ENCODE measurements at places on chromosomes 12 and 14. TPM values are rescaled to one million over a fixed set of nuclear protein-coding genes. Genes with fewer than 3 reads are reported as not detected.

- peak; percentile 72 for DNase-seq
- peaks cover 40% of the 10 kb centered on the region for H3K4me1 ChIP-seq
- H3K4me3 ChIP-seq, result peak overlapping the region; percentile 89
Observed at GRCh38 chr14:99273766-99274345, 1.9 kb upstream of the BCL11B start.

Gene KRT80
- total RNA-seq, result not detected

GRCh38 chr14:37251775-37252174 is 54.0 kb downstream of the MIPOL1 start:
- H3K4me3 ChIP-seq, result no peak overlapping the region
- H3K27me3 ChIP-seq, result peaks cover 8% of the 10 kb centered on the region
- DNase-seq, result no peak
- no peak overlapping the region for H3K27ac ChIP-seq
- no peaks in the 10 kb centered on the region for H3K36me3 ChIP-seq
- H3K4me1 ChIP-seq, result no peaks in the 10 kb centered on the region

Gene DENR
- total RNA-seq, result 86.4 TPM

DNA sequence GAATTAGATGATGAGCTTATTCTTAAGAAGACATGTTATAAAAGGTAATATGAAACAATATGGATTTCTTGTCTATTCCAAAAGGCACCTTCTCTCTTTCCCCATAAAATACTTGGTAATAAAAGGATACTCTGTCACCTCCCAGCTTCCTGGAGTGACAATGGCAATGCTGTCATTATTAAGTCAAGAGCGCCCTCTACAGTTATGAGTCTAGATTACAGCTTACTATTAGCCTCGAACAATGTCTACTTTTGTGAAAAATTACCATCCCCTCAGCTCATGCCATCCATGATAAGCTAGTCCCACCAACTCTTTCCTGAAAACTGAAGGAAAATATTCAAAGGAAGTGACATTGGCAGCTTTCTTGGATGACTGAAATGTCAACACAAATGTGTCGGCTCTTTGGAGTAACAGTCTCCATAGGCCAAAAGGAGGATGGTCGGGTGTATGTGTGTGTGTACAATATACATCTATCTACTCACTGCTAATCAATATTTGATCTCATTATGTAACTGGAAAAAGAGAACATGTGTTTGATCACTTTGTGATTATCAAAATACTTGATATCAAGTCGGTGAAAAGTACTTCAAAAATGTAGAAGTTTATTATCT is 48.7 kb upstream of the CDKN3 start:
- no peaks in the 10 kb centered on the region for H3K4me1 ChIP-seq
- no peak overlapping the region for H3K4me3 ChIP-seq
- H3K36me3 ChIP-seq, result no peaks in the 10 kb centered on the region
- no peak overlapping the region for H3K27ac ChIP-seq
- H3K27me3 ChIP-seq, result no peaks in the 10 kb centered on the region

DNA sequence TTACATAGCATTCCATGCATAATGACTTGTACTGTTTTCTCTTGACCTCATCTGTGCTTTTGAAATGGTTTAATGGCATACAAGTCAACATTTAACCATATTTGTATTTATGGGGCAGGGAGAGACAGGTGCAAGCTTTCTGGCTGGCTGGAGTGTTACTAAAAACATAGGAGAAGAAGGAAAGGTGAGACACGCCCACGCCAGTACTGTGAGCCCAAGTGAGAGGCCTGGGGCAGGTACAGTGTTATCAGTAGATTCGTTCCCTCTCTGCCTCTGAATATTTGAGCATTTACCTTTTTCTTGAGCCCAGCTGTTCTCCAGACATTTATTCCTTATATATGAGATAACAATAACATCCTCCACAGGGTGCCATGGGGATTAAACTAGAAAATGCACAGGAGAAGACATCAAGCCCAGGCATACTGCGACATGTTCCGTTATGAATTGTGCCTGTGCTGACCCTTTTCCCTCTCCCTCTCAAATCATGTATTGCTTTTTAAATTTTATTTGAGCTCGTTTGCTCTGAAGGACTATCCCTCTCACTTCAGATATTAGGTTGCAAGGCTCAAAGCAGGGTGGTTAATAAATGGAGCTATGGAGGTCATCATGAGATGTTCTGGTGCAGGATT is 34.6 kb upstream of the TUBA1C start:
- no peaks in the 10 kb centered on the region for H3K27me3 ChIP-seq
- H3K4me1 ChIP-seq, result peaks cover 4% of the 10 kb centered on the region

DNA sequence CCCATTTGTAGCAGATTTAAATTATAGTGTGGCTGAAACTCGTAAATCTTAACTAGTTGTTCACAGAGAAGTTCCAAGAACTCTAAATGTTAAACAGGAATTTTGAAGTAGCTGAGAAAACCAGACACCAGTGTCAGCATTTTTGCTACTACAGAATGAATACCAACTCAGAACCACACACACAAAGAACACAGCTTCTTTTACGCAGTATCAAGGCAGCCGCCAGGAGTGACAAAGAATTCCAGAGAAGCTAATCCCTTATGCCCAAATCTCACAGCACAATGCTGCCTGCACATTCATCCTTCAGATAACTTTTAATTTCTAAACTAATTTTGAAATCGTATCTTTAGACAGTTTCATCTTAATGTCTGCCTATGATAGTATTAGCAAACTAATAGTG is 37.4 kb downstream of the SLC6A15 start:
- H3K27me3 ChIP-seq, result peaks cover 4% of the 10 kb centered on the region
- no peak overlapping the region for H3K4me3 ChIP-seq
- H3K36me3 ChIP-seq, result no peaks in the 10 kb centered on the region
- DNase-seq, result no peak
- no peak overlapping the region for H3K27ac ChIP-seq

DNA sequence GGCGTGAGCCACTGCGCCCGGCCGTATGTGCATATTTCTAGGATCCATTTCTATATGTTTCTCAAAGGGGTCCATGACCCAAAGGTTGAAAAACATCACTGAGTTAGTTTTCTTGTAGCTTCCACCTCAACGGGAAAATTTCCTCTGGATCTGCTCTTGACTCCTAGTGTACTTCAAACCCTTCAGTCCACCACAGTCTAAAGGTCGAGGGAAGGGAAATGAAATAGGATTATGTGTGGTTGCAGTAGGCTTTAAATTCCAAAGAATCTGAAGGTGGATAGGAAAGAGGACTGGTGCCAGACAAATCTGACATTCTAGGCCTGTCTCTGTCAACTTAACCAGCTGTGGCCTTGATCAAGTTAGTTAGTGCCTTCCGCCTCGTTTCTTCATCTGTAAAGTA is 1.7 kb upstream of the SUOX start:
- H3K4me1 ChIP-seq, result peaks cover 25% of the 10 kb centered on the region
- DNase-seq, result no peak
- H3K36me3 ChIP-seq, result peaks cover 8% of the 10 kb centered on the region
- H3K4me3 ChIP-seq, result no peak overlapping the region
- H3K27me3 ChIP-seq, result peaks cover 20% of the 10 kb centered on the region

DNA sequence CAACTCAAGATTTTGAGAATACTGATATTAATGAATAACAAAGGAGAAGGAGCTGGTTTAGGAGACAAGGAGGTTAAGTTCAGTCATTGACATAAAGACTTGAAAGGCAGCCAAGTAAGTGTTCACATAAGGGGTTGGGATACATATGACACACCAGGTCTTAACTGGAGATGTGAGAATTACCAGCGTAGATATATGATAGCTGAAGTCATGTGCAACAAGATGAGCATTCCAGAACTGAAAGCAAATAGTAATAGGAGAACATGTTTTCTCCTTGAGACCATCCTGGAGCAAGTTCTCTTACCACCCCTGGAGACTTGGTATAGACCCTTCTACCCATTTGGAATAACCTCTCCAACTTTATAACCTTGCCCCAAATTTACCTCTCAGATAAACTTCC is 43.3 kb upstream of the NPFF start:
- H3K36me3 ChIP-seq, result peaks cover 7% of the 10 kb centered on the region
- DNase-seq, result no peak
- H3K4me3 ChIP-seq, result no peak overlapping the region

Gene DTD2
- 33.7 TPM for total RNA-seq

DNA sequence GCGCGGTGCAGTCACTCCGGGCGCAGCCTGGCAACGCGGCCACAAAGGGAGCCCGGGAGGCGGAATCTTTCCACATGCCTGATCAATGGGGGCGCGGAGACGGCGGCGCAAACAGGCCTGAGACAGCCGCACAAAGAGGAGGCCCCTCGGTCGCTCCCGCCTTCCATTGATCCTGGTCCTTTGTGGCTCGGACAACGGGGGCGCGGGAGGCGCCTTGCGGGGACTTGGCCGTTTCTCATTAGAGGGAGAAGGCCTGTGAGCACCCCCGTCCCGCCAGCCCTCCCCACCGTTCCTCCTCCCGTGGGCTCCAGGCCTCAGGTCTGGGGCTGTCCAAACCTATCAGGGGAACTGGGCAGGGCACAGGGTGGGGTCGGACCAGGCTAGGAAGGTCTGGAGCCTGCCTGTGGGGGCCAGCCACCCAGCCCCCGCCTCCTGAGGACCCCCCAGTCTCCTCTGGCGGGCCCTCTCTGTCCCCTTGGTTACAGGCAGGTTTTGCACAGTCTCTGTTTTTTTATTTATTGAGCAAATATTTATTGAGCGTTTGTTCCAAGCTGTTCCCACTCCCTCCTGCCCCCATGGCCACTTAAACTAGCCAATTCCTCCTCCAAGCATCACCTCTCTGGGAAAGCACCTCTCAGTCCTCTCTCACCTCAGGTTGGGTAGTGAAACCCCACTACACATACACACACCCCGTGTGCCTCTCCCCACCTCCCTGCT is 29.0 kb upstream of the MSI1 start:
- no peak for DNase-seq
- H3K4me1 ChIP-seq, result peaks cover 8% of the 10 kb centered on the region
- no peak overlapping the region for H3K4me3 ChIP-seq

Data from activated naive CD8-positive, alpha-beta T cell treated with anti-CD3 and anti-CD28 coated beads for 36 hours (primary cell).